NCI-H1694 (cell line): ENCODE measurements at places on chromosomes 3 and 15.

DNA sequence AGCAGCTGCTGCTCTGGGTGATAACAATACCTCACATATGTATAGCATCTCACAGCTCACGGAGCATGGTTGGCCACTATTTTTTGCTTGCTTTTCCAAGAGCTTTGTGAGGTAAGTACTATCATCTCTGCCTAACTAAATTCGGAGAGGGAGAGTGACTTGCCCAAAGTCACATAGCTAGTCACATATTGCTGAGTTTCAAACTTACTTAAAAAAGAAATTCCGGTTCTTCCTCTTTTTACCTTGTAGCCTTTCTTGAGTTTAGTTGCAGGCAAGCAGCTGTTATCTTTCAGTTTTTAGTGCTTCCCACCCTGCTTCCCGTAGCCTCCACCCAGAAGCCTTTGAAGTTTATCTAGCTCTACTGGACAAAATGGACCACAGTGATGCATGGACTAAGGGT lies 309.2 kb downstream of the PDCD6IP start:
- no peak for DNase-seq

DNA sequence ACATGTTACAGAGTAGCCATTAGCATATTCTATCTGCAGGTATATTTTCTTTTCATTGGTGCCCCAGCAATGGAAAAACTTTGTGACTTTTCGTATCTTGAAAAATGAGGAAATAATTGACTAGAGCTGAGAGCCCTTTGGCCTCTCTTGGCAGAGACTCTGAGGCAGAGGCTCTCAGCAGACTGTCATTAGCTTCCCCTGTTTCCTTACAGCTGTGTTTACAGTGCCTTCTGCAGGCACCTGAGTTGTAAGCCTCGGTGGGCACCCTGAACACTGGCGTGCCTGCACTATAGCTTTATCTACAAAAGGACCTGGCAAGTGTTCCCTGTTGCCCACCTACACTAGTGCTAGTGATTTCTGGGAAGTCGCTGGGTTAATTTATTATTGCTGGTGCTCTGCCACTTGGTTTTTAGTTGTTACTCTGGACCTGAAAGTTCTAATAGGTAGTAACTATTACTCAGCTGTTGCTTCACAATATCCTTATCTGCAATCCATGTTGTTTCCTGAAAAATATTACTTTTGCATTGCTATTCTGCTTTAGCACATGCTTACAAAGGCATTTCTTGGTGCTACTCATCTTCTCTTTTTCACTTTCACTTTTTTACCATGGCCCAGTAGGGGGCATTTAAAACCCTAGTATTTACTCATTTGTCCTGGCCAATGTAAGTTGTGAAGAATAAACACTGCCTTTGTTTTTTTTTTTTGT lies 7.8 kb upstream of the GPR171 start:
- DNase-seq, result no peak

GRCh38 chr15:58611731-58612676 lies 137.5 kb downstream of the ADAM10 start:
- no peak for DNase-seq

DNA sequence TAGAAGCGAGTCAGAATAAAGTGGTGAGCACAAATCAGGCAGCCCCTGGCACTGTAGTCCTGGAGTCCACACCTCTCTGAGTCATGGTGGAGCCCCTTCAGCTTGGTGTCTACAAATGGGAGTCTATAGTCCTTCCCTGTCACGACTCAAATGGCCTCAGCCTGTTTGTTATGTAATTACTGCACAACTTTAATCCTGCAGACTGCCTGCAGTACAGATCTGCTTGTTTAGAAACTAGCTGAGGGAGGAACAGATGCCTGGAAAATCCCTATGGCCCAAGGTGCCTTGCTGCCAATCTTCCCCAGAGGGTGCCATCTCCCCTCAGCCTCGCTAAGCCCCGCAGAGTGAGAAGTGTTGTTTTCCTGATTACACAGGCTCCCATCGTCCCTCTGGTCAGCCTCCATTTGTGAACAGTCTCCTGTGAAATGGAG lies 3.9 kb upstream of the CXCR6 start:
- DNase-seq, result no peak

DNA sequence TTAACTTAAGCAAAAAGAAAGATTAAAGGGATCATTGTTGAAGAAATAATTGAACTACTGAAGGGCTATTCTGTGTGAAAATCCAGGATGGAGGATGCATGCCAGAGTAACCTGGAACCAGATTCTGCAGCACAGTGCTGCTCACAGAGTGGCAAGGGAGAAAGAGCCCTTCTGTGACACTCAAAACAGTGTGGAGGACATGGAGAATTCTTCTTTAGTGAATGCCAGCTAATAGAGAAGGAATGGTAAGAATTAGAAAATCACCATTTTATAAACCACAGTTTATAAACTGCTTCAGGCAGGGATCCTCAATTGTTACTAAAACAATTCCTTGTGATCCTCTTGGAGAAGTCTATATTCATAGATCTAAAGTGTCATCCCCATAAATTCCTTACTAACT lies 70.4 kb upstream of the ARHGEF26 start:
- DNase-seq, result no peak

DNA sequence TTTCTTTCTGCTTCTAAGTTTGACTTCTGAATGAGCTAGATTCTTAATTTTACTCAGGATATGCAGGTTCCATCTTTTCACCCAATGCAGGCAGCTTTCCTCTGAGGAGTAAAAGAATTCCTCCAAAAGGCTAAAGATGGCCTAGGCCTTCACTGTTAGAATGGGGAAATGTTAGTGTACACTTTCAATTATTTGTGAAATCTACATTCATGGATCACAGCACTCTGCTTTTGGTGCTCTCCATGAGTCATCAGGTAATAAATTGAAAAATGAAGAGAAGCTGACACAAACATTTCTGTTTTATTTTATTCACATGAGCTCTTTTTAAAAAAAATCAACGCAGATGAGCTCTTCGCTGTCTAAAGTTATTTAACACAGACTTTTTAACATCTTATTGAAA lies 502.5 kb upstream of the GOLIM4 start:
- DNase-seq, result no peak

DNA sequence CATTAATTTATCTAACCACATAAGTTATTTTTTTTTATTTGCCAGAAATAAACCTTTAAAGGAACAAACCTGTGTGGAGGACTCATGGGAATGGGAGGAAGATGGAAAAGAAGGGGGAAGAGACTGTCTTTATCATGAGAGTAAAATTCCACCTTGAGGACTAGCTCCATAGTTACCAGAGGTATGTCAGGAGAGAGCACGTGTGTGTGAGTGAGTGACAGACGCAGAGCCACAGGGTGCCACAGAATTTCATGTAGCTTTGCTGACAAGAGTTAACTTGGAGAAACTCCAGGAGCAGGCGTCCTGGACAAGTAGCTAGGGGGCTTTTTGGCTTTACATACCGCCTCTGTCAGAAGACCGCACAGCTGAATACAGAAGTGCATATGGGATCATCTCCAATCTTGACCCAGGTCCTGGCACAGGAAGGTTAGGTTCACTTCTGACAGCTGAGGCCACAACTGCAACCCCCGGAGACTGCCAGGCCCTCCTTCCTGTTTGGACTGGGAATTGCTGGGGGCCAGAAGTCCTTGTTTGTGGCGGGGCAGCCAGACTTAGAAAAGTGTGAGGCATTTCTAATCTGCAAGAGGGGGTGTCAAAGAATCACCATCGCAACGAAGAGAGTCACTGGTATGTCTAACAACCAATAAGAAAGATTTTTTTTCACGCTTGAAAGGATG lies 197.8 kb upstream of the TPM1 start:
- DNase-seq, result no peak

DNA sequence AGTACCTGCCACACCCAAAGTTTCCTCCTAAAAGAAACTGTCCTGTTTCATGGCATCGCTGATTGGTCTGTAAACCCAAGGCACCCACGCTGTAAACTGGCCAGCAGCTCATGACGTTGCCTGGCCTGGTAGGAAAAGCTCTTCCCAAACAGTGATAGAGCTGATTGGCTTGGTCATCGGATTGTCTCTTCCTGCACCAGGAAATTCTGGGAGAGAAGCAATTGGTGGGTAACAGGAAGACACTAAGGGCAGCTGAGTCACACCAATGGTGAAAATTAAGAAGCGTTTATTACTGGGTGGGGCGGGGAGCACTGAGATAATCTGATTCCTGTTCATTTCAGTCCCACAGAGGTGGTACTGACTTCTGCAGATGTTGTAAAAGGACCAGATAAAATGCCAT lies 31.0 kb downstream of the KLHL6 start:
- no peak for DNase-seq

- DNase-seq, result no peak
These were observed 7.4 kb downstream of the IL12A start for GRCh38 chr3:159996018-159996417.

- no peak for DNase-seq
These were observed 42.4 kb downstream of the TGFBR2 start for GRCh38 chr3:30648670-30649357.

- no peak for DNase-seq
These were observed 183.6 kb downstream of the XXYLT1 start for GRCh38 chr3:195087328-195087727.

DNA sequence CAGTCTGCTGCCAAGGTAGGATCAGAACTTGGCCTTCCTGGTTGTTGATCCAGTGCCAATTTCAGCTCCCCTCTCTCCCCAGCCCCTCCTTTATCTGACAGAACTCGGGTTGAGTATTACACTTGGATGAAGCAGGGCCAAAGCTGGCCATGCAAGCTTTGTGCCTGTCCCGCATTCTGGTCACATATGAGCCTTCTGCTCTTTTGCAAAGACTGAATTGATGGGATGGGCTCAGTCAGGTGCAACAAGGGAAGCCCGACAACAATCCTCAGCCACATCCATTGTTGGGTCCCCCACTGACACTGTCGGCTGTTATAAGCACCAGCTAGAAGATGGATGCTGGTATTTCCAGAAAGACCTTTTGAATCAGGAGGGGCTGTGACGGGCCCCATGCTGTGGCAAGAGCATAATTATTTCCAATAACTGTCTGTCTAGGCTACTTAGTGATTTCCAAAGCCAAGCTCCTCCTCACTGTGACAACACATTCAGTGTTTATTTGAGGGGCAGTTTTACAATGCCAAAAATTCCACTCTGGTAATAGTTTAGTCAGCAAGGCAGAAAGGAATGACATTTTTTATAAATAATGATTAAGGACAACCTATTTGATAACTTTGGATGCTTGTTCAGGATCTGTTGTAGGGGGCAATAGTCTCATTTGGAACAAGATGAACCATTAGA lies 146.8 kb upstream of the FRMD4B start:
- DNase-seq, result no peak

DNA sequence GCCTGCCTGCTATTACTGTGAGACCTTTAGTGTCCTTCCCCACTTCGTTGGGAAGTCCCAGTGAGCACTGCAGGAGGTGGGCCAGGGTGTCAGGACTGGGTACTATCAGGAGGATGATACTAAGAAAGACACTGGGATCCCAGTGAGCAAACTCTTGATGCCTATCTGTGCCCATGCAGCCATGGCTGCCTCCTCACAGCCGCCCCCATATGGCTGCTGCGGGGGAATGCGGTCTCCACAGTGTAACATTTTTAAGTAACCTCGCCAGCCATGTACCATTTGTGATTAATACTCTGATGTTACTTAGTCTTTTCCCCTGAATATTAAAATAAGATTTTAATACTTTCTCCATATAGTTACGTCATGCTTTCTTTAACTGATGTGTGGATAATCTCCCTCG lies 312.2 kb downstream of the RYR3 start:
- DNase-seq, result no peak

GRCh38 chr15:95085056-95085455 lies 853.7 kb downstream of the MCTP2 start:
- DNase-seq, result no peak

DNA sequence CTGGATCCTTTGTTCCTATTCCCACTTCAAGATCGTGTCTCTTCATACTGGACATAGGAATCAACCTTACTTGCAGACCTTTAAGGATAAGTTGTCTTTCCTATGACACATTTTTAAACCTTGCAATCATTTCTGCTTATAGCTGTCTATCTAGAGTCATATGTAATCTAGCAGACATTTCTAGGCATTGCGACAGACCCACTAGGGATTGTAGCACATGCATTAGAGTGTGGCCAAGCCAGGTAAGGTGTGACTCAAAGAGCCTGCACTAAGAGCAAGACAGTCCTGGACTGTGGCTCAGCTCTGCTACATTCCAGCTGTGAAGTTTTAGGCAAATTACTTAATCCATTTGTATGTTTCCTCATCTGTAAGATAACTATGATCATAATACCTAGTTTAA lies 38.8 kb upstream of the BFSP2 start:
- DNase-seq, result no peak

DNA sequence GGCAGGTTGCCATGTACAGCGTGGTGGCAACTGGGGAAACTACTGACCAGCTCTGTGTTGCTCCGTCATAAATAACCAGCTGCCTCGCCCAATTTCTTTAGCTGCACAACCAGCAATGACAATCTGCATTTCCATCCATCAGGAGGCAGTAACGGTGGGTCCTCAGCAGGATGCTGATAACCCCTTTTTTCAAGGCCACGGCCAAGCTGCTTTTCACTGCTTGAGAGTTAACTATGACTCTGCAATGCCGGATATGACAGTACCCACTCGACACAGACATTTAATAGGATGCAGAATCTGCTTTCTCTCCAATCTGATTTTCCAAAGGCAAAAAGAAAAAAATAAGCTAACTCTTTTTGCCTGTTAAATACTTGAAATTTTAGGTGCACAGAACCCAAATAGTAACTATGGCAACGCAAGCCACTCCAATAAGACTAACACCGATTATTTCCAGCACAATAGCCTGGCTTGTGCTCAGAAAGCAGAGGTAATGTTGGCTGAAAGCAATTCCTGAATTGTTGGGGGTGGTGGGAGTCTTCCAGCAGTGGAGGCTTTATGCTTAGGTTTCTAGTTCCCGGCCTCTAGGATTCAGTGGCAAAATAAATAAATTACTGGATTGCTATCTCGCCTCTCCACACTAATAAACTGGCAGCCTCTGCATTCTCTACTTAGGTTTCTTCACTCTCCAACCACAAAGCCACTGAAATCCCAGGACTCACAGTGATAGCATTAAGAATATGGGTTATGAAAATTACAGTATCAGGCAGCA lies 31.2 kb upstream of the SRGAP3 start:
- no peak for DNase-seq

- no peak for DNase-seq
These were observed 34.9 kb downstream of the PPP1R2 start for GRCh38 chr3:195508185-195508584.

- DNase-seq, result no peak
These were observed 29.0 kb downstream of the IFT122 start for GRCh38 chr3:129469026-129469425.

GRCh38 chr3:186361762-186362536 lies at the start of gene DGKG:
Gene DGKG (minus strand): TSS chr3:186362234. CDS start chr3:186320459, 41,775 bp downstream.
- DNase-seq, result peak; percentile 50
